ENCODE measurements at places on chromosomes 5 and 9.
A peak's percentile ranks its signal among the peaks of the same experiment; 100 is the strongest.

DNA sequence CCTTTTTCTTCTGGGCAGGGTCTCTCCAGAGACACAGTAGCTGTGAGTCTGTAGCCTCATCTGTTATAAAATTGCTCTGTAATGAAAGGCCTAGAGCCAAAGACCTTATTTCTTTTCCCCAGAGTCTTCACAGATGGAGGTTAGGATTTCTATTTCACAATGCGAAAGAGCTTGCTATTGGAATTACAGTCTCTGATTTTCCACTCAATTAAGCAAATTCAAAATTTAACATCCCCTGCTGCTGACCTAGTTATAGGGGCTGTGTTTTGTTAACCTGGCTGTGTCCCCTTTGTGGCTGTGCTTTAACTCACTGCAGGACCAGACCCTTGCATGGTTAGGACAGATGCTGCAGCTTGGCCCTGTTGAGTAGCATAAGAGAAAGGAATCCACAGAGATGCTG, 190.3 kb upstream of the NMUR2 start:
- peaks cover 3% of the 10 kb centered on the region for H3K27me3 ChIP-seq
- H3K27ac ChIP-seq: no peak overlapping the region
- H3K4me1 ChIP-seq: no peaks in the 10 kb centered on the region
- DNase-seq: no peak

- H3K4me1 ChIP-seq: peaks cover 6% of the 10 kb centered on the region
- peaks cover 2% of the 10 kb centered on the region for H3K27me3 ChIP-seq
- DNase-seq: no peak
- no peaks in the 10 kb centered on the region for H3K36me3 ChIP-seq
These were observed 111.0 kb upstream of the SLIT3 start for GRCh38 chr5:169411786-169412430.

DNA sequence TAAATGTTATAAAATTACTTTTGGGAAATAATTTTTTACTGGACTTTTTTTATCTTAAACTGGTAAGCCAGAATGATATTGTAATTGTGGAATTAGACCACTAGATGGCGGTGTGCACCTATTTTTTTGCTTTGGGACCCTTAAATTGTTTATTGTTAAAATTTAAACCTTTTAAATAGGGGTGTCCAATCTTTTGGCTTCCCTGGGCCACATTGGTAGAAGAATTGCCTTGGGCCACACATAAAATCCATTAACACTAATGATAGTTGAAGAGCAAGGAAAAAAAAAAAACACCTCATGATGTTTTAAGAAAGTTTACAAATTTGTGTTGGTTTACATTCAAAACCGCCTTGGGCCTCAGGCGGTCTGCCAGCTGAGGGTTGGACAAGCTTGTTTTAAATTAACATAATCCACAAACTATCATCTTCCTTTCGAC, 28.4 kb upstream of the GADD45G start:
- H3K27me3 ChIP-seq: peaks cover 26% of the 10 kb centered on the region
- DNase-seq: no peak
- H3K27ac ChIP-seq: no peak overlapping the region
- no peaks in the 10 kb centered on the region for H3K36me3 ChIP-seq
- no peaks in the 10 kb centered on the region for H3K4me1 ChIP-seq

DNA sequence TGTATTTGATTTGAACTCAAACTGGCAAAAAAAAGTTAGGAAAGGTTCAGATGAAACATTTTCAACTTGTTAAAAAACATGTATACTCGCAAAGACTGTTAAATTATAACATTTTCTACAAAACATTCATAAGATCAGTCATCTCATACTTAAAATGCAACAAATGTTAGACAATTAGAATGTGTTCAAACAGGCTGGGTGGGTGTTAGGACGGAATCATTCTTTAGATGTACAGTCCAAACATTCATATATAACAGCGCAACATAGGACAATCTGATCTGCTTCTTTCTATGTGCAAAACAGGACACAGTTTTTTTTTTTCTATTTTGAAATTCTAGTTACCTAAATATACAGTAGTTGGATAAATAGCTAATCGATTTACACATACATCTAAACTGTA, 22.2 kb downstream of the IL4 start:
- no peaks in the 10 kb centered on the region for H3K4me1 ChIP-seq
- peaks cover 17% of the 10 kb centered on the region for H3K36me3 ChIP-seq
- H3K4me3 ChIP-seq: no peak overlapping the region
- H3K27ac ChIP-seq: no peak overlapping the region
- no peaks in the 10 kb centered on the region for H3K27me3 ChIP-seq

GRCh38 chr5:138369706-138370105, 17.2 kb downstream of the KDM3B start:
- peaks cover 11% of the 10 kb centered on the region for H3K36me3 ChIP-seq
- H3K27ac ChIP-seq: peak overlapping the region; percentile 56
- H3K27me3 ChIP-seq: no peaks in the 10 kb centered on the region
- peaks cover 30% of the 10 kb centered on the region for H3K4me1 ChIP-seq

DNA sequence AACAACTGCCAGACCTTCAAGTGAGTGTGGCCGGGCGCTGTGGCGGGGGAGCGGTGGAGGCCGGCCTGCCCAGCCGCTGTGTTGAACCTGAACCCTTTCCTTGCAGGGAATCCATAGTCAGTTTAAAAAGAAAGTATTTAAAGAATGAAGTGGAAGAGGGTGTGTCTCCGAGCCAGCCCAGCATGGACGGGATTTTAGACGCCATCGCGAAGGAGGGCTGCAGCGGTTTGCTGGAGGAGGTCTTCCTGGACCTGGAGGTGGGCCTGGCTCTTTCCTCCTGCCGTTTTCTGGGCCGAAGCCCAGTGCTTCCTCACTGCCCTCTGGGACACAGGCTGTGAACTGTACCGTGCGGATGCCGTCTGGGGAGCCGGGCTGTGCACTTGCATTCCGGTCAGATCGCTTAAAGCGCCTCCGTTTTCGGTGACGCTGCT, 19.1 kb downstream of the EXOC3 start:
- peaks cover 32% of the 10 kb centered on the region for H3K36me3 ChIP-seq
- H3K27ac ChIP-seq: peak overlapping the region; percentile 35
- DNase-seq: no peak
- no peak overlapping the region for H3K4me3 ChIP-seq
- H3K27me3 ChIP-seq: no peaks in the 10 kb centered on the region

- H3K27ac ChIP-seq: no peak overlapping the region
- H3K36me3 ChIP-seq: no peaks in the 10 kb centered on the region
- peak overlapping the region; percentile 62 for H3K4me3 ChIP-seq
- H3K4me1 ChIP-seq: peaks cover 29% of the 10 kb centered on the region
These were observed 12.8 kb downstream of the NOTCH1 start for GRCh38 chr9:136532799-136533774.

DNA sequence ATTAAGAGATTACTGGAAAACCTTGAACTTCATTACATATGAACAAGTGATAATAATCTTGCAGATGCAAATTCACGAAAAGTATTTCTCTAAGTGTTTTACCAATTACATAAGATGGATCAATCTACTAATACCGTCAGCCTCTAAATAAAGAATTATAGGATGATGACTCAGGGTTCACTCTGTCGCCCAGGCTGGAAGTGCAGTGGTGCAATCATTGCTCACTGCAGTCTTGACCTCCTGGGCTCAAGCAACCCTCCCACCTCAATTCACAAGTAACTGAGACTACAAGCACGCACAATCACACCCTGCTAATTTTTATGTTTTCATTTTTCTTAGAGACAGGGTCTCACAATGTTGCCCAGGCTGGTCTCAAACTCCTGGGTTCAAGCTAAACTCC, 56.1 kb downstream of the CHD1 start:
- no peak overlapping the region for H3K27ac ChIP-seq
- H3K36me3 ChIP-seq: peaks cover 21% of the 10 kb centered on the region
- peaks cover under 1% of the 10 kb centered on the region for H3K4me1 ChIP-seq
- H3K27me3 ChIP-seq: no peaks in the 10 kb centered on the region
- no peak for DNase-seq

- H3K27ac ChIP-seq: no peak overlapping the region
- H3K4me3 ChIP-seq: peak overlapping the region; percentile 78
- H3K27me3 ChIP-seq: peaks cover 8% of the 10 kb centered on the region
- peaks cover 15% of the 10 kb centered on the region for H3K4me1 ChIP-seq
- H3K36me3 ChIP-seq: no peaks in the 10 kb centered on the region
These were observed 4.9 kb downstream of the SLC34A3 start for GRCh38 chr9:137235424-137236237.

DNA sequence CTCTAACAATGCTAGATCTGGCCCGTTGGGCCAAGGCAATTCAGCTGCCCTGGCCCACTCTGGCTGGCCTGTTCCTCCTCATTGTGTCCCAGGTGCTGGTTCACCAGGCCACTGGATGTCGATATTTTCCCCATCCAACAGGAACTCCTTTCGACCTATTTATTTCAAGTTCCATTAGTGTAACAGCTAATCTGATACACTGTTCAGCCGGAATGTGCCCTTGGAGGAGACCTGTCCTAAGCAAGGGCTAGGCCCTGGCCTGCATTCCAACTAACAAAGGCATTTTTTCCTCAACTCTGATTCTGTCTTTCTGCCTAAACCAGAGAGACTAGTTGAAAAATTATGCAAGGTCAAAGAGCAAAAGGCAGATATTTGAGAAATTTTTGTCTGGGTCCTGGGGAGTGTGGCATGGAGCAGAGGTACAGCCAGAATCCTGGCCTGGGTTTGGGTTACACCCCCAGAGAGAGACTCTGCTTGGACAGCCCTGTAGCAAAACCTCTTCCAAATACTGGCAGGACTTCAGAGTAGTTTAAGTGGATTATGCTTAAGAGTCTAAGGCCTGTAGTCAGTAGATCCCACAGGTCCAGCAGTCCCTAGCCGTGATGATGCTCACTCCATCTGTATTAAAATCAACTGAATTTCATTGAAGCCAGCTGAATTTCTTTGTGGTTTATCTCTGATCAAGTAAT, 36.1 kb downstream of the MARCHF11 start:
- H3K4me1 ChIP-seq: no peaks in the 10 kb centered on the region
- H3K27ac ChIP-seq: no peak overlapping the region
- no peaks in the 10 kb centered on the region for H3K36me3 ChIP-seq
- H3K4me3 ChIP-seq: no peak overlapping the region
- DNase-seq: no peak

DNA sequence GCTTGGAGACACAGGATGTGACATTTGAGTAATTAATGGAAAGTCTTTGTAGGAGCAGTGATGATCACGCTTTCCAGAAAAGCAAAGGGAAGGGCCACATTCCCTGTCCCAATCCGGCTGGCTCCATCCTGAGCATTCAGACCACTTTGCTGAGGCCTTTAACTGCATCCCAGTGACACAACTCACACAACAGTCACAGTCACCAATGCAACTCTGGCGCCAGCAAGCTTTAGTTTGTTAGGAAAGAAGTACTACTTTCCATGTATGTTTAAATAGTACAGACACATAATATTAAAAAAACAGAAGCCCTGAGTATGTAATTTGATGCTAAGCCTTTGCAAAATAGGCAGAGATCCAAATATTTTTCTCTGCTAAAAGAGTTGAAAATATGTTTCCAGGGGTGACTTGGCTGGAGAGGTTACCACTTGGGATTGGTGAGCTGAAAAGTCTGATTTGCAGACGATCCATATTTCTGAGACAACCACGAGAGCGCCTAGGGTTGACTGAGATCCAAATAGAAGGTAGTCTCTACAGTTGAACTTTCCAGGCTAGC, 31.7 kb upstream of the GAS1 start:
- no peaks in the 10 kb centered on the region for H3K36me3 ChIP-seq
- H3K4me3 ChIP-seq: no peak overlapping the region
- peaks cover 4% of the 10 kb centered on the region for H3K27me3 ChIP-seq
- H3K4me1 ChIP-seq: no peaks in the 10 kb centered on the region

GRCh38 chr5:14213813-14214585, 70.9 kb downstream of the TRIO start:
- H3K36me3 ChIP-seq: peaks cover 2% of the 10 kb centered on the region
- peaks cover 64% of the 10 kb centered on the region for H3K4me1 ChIP-seq
- no peak for DNase-seq
- peak overlapping the region; percentile 99 for H3K27ac ChIP-seq
- H3K4me3 ChIP-seq: peak overlapping the region; percentile 76

- no peaks in the 10 kb centered on the region for H3K4me1 ChIP-seq
- H3K4me3 ChIP-seq: no peak overlapping the region
- DNase-seq: no peak
- no peak overlapping the region for H3K27ac ChIP-seq
- H3K27me3 ChIP-seq: peaks cover 4% of the 10 kb centered on the region
- no peaks in the 10 kb centered on the region for H3K36me3 ChIP-seq
These were observed 47.1 kb upstream of the DMRT1 start for GRCh38 chr9:794386-794785.

DNA sequence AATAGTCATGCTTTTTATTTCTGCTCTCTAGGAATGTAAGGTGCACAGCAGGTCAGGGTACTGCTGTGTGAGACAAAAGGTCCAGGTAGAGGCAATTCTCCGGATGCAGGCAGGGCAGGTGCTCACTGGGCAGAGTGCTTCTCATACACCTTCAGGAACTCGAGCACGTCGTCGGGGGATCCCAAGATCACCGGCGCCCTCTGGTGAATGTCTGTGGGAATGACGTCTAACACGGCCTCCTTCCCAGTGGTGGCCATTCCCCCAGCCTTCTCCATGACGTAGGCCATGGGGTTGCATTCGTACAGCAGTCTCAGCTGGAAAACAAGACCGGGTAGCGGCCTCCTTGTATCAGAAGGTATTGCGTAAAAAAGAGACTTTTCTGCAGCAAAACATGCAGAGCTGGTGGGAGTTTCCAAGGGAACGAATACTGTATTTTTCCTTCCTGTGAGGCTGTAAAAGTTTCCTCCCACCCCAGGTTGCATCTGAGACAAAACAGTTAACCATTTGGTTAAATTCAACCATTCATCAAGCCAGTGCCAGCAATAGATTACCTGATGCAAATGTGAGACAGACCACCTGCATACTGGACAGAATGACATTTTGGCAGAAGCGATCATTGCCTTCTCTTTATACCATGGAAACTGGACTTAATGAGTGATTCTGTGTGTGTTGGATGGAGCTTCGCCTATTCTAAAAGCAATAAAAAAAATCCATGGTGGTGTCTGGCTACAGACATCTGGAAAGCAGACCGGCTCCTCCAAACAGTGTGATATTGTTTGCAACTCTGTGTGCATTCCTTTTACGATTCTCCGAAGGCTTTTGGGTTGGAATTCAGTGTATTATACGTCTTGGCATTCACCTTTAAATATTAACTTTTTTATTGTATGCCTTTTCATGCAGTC, 9.9 kb upstream of the FBP2 start:
- peak; percentile 51 for DNase-seq
- H3K36me3 ChIP-seq: no peaks in the 10 kb centered on the region
- no peak overlapping the region for H3K27ac ChIP-seq
- H3K4me3 ChIP-seq: no peak overlapping the region
- H3K27me3 ChIP-seq: peaks cover 1% of the 10 kb centered on the region

- H3K4me1 ChIP-seq: no peaks in the 10 kb centered on the region
- DNase-seq: no peak
These were observed 509.3 kb downstream of the CTNND2 start for GRCh38 chr5:11394933-11395332.

GRCh38 chr9:98360176-98360708, 104.8 kb upstream of the TBC1D2 start:
- DNase-seq: no peak
- H3K27me3 ChIP-seq: no peaks in the 10 kb centered on the region
- no peak overlapping the region for H3K27ac ChIP-seq
- H3K4me3 ChIP-seq: no peak overlapping the region

GRCh38 chr5:55895346-55895745, 44.2 kb downstream of the IL31RA start:
- H3K36me3 ChIP-seq: peaks cover 2% of the 10 kb centered on the region
- H3K4me1 ChIP-seq: peaks cover 3% of the 10 kb centered on the region
- H3K4me3 ChIP-seq: no peak overlapping the region
- H3K27ac ChIP-seq: no peak overlapping the region
